ENCODE measurements at places on chromosomes 11 and 22.

DNA sequence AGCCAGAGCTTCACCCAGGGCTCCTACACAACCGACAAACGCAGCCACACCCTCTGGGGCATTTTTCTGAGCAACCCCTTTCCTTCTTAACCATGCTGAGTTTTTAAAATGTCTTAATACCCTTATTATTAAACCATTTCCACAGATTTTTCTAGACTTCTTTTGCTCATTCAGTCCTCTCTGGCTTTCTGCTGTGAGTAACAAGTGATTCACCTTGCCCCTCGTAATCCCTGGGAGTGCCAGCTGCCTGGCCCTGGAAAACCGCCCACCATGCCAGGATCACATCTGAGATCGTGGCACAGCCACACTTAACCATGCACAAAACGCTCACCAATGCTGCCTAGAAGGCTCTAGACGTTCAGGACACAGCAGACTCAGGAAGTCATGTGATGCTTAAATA lies 25.4 kb downstream of the YPEL1 start:
- no peak for DNase-seq

GRCh38 chr22:11598492-11599440 lies 3929.2 kb upstream of the OR11H1 start:
- DNase-seq, result no peak

DNA sequence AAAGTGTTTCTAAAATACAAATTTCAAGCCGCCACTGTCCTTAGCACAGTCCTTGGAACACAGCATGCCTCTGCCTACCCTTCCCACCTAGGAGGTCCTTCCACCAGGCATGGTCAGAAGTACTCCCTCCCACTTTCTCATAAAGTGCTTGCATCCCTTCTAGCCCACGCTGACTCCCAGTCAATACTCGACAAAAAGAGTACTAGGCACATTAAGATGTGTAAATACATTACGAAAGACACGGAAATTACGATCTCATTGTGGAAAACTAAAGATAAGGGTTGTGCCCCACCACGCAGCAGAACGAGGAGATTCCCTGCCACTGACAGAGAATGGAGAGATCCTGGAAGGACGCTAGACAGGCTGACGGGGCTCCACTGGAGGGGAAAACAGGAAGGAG lies 13.5 kb downstream of the CHKA start:
- no peak for DNase-seq

DNA sequence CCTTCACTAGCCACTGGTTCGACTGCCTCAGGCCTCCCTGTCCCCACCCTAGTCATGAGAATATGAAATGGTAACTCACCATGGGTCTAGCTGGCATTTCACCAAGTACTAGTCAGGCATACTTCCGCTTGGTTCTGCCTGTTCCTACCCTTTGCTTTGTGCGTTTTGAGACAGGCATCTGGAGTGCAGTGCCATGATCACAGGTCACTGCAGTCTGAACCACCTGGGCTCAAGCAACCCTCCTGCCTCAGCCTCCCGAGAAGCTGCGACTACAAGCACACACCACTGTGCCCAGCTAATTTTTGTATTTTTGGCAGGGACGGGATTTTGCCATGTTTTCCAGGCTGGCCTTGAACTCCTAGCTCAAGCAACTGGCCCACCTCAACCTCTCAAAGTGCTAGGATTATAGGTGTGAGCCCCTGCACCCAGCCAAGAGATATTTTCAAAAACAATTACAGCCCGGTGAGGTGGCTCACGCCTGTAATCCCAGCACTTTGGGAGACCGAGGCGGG lies 14.1 kb downstream of the HRAS start:
- no peak for DNase-seq

DNA sequence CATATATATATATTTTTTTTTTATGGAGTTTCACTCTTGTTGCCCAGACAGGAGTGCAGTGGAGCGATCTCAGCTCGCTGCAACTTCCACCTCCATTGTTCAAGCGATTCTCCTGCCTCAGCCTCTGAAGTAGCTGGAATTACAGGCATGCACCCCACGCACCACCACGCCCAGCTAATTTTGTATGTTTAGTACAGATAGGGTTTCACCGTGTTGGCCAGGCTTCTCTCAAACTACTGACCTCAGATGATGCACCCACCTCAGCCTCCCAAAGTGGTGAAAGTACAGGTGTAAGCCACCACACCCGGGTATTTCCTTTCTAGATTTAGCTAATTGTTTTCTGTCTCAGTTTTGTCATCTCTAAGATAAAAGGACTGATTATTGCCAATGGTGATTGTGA lies 821.1 kb downstream of the CNTN5 start:
- DNase-seq, result no peak

DNA sequence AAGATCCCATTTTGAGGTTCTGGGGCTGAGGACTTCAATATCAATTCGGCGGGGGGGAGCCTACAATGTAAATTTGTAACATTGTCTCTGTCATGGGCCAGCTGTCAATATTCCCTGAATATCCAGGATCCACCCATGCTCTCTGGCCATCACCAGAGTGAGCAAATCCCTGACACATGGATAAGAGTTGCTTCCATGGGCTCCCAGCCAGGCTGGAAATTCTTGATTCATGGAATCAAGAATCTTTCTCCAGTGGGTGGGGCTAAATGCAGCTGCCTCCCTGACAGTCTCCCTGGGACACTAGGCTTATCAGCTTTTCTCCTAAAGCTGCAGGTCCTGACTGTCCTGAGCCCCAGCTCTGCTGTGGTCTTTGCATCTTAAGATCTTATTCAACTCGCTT lies 86.9 kb upstream of the IGLL5 start:
- no peak for DNase-seq

DNA sequence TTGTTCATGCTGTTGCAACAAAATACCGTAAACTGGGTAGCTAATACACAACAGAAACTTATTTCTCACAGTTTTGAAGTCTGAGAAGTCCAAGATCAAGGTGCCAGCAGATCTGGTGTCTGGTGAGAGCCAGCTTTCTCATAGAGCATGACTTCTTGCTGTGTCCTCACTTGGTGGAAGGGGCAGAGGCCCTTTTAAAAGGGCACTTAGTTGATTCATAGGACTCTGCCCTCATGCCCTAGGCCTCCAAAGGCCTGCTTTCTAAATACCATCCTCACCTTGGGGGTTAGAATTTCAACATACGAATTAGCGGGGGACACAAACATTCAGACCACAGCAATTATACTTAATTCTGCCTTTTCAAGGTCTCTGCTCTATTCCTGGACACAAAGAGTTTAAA lies 52.3 kb upstream of the FDX1 start:
- no peak for DNase-seq

GRCh38 chr22:20298110-20298802 lies 21.6 kb downstream of the DGCR6L start:
- DNase-seq, result no peak

DNA sequence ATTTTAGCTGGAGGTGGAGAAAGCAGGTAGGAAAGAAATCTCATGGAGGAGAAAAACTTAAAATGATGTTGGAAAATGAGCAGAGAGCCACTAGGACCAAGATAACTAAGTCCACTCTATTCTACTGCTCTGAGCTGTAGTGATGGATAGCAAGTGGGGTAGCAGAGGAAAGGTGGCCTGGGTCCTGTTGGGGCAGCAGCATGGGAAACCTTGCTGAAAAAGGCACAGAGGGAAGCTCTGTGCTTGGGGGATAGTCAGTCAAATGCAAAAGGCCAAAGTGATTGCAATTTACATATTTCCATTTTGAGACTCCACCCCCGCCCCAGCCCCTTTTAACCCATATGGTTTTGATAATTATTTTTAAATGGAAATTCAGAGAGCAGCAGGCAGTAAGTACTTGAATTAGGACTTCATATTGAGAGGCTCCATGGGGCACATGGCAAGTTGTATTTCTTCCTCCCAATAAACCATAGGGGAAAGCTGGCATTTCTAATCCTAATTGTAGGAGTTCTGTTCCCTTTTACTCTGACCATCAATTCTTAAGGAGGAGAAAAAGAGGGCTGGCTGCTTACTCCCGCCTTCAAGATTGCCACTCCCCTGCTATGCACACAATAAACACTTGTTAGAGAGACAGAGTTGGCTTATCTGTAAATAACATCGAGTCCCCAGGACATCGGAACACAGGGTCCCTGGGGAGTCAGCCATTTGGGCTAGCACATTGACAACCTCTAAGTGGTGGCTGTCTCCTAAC lies 1341.5 kb upstream of the TENM4 start:
- DNase-seq, result no peak

GRCh38 chr11:7559398-7560283 lies 45.8 kb downstream of the PPFIBP2 start:
- DNase-seq, result no peak

- no peak for DNase-seq
Measured at GRCh38 chr22:23824476-23825245, 14.1 kb downstream of the DERL3 start.

GRCh38 chr11:79786961-79787360 lies 346.1 kb upstream of the TENM4 start:
- no peak for DNase-seq

DNA sequence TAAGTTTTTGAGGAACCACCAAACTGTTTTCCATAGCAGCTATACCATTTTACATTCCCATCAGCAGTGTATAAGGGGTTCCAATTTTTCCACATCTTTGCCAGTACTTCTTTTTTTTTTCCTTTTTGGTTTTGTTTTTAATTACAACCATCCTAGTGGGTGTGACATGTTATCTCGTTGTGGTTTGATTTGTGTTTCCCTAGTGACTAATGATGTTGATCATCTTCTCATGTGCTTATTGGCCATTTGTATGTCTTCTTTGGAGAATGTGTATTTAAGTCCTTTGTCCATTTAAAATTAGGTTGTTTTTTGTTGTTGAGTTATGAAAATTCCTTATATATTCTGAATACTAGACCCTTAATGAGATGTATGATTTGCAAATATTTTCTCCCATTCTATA lies 59.3 kb downstream of the STIM1 start:
- DNase-seq, result no peak

DNA sequence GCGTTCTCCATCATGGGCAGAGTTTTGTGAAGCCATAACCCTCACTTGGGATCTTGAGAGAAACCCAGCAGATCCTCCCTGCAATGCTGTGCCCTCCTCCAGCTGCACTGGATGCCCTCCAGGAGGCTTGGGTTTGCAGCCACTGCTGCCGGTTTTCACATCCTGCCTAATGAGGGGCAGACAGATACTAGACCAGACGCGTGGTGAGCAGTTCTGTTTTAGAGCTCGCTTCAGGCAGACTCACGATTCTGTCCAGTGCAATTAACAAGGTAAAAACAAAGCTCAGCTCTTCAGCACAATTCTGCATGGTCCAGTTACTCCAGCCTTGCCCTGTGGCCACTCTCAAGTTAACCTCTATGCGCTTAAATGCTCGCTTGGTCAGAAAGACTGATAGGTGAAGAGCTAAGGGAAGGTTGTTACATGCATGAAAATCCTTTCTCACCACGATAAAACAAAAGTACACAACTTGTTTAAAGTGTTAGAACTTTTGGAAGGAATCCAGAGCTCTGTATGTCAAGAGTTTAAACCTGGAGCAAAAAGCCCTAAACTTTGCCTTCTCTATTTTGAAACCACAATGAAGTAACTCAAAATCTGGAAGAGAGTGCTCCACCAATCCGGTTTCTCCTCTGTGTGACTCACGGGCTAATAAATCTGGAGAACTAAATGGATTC lies 292.3 kb upstream of the FAT3 start:
- DNase-seq, result no peak

DNA sequence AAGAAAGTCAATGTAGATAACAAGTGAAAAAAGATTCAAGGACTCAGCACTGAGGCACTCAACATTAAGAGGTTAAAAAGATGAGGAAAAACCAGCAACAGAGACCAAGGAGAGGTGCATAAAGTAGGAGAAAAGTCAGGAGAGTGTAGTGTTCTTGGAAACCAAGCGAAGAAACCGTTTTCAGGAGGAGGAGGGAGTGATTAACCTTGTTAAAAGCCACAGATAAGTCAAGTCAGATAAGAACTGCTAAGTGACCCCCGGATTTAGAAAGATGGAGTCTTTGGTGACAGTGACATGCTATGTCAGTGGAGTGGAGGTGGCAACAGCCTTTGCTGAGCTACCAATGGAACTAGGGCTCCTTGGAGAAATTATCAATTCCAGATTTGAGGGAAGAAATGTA lies 13.9 kb upstream of the NARS2 start:
- no peak for DNase-seq

GRCh38 chr11:35337914-35338305 lies 81.4 kb downstream of the SLC1A2 start:
- DNase-seq, result no peak

DNA sequence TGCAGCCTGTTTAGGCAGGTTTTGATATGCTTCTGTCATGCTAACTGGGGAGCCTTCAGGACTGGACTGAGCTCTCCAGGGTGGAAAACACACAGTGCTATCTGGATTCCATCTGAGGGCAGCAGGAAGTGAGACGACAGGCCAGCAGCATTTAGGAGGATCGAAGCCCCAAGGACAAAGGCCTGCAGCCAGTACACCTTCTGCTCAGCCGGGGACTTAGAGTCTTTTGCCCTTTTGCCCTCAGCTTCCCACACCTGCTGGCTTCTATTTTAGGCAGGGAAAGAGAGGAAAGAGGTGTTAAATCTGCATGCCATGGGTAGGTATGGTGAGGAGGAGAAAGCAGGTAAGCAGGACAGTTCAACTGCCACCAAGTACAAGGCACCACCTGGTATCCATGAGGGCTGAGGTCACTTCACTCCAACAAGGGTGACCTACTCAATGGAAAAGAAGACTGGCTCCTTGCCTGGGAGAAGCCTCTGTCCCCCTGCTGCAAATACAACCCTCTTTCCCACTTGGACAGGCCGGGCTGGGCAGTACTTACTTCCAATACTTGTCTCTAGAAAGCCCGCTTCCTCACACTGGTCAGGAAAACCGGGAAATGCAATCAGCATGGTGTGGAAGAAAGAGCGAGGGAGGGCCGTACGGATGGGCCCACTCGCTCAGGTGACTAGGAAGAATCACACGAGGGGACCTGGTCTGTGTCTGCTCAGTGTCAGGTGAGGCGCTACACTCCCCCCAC lies 12.3 kb downstream of the LARGE2 start:
- DNase-seq, result no peak
